Right renal pelvis (tissue), 4 donors: ENCODE measurements at places on chromosomes 6 and 20. TPM values are rescaled to one million over a fixed set of nuclear protein-coding genes. Genes with fewer than 3 reads are reported as not detected.

DNA sequence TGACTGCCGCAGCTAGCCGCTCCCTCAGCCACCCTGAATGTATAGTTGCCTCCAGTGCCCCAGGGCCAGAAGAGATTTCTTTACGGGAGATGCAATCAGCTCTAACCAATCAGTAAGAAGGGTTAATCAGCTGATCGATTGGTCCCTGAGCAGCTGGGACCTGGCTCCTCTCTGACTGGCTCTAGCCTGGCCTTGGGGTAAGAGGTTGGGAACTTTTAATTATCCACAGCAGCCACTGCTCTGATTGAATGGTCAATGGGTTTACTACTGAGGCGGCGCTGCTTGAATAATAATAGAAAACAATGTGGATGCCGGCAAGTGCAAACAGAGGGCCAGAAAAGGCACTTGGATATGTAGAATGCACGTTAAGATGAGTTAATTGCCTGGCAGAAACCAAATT is 99.8 kb downstream of the TFAP2A start:
- DNase-seq: no peak

DNA sequence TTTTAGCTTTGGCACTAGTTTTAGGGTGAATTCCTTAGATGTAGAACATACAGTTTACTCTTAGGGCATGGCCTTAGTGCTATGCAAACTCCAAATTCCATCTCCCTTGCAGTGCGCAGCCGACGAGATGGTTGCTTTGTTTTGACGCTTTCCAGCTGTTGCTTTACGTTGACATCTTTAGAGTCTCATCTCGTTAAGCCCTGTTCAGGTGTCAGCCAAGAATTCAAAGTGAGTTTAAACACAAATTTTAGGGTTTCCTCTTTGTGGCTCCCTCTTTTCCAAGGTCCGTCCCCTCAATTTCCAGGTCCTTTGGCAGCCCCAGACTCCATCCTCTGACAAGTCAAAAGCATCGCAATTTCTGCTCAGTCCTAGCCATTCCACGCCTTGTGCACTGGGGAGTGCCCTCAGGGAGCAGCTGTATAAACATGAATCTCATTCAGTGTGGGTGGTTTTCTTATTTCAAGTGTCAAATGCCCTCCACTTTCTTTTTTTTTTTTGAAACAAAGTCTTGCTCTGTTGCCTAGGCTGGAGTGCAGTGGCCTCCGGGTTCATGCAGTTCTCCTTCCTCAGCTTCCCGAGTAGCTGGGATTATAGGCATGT is 14.1 kb upstream of the MAK start:
- DNase-seq: peak; percentile 26

- no peak for DNase-seq
Observed at GRCh38 chr6:143553337-143553736, 41.8 kb upstream of the FUCA2 start.

- no peak for DNase-seq
Observed at GRCh38 chr20:63968928-63969760, 586 bp downstream of the ZNF512B start.

GRCh38 chr20:22795433-22795832 is 211.1 kb upstream of the FOXA2 start:
- no peak for DNase-seq

DNA sequence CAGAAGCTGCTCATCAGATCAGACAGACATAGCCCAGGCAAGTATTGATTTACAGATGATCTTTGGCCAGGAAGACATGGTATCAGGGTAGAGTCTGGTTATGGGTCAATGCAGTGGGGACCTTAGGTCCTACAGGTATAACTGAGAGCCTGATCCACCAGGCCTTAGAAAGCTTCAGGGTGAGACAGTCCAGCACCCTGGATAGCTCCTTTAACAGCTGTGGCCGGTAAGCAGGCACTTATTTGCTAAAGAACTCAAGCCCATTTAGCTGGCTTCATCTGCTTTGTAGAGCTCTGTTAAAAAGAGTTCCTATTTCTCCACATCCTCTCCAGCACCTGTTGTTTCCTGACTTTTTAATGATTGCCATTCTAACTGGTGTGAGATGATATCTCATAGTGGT is 39.6 kb downstream of the ESR1 start:
- DNase-seq: peak; percentile 31

- DNase-seq: no peak
Observed at GRCh38 chr6:126252154-126252553, 87.8 kb upstream of the CENPW start.

GRCh38 chr6:6688951-6689350 is 100.4 kb downstream of the LY86 start:
- no peak for DNase-seq

GRCh38 chr20:62961310-62961783 is 8.8 kb downstream of the SLC17A9 start:
- no peak for DNase-seq

Gene CFB
- polyA plus RNA-seq: 6.9 TPM

Gene EFCAB8
- polyA plus RNA-seq: not detected

Gene MCCD1
- polyA plus RNA-seq: 14.9 TPM
